ENCODE measurements at places on chromosomes 7 and 10.

GRCh38 chr7:68800316-68800715, 798.0 kb upstream of the AUTS2 start:
- DNase-seq: no peak

GRCh38 chr10:125130916-125131315, 29.4 kb downstream of the CTBP2 start:
- DNase-seq: no peak

GRCh38 chr7:157458254-157458633, 121.4 kb downstream of the DNAJB6 start:
- no peak for DNase-seq

DNA sequence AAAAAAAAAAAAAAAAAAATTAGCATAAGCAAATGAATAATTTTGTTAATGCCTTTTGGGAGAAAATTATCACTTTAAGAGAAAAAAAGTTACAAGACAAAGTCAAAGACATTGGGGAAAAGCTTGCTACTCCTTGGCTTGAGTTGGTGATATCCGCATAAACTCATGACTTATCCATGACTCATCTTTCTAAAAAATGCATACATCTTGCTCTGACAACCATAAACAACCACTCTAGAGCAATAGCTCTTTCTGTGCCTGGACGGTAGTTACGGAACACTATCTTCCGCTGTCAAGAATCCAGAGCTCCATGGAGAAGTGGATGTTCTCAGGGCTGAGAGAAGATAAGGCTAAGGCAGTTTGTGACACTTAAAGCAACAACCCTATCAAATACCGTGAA, 281.1 kb upstream of the PFKP start:
- DNase-seq: no peak

- DNase-seq: no peak
Measured at GRCh38 chr7:63080831-63081230, 917.8 kb upstream of the ZNF722 start.

DNA sequence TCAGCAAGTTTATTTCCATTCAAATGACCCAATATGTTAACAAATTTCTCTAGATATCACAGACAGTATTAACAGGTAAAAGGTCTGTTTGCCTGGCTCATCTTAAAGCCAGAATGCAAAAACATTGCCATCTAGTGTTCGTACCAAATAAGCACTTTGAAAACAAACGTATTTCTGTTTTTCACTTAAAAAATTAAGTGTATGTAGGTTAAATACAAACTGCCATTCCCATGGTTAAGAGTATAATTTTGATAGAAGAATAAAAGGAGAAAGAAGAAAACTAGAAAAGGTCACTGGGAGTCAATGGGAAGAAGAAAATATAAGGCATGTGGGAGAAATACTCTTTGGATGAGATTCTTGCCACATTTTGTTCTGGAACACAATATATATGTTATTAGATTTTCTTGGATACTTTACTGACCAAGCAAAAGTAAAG, 51.0 kb downstream of the ORC5 start:
- no peak for DNase-seq

- DNase-seq: no peak
Measured at GRCh38 chr10:114057855-114058254, 14.2 kb downstream of the ADRB1 start.

GRCh38 chr10:52031771-52032170, 282.3 kb upstream of the DKK1 start:
- no peak for DNase-seq

DNA sequence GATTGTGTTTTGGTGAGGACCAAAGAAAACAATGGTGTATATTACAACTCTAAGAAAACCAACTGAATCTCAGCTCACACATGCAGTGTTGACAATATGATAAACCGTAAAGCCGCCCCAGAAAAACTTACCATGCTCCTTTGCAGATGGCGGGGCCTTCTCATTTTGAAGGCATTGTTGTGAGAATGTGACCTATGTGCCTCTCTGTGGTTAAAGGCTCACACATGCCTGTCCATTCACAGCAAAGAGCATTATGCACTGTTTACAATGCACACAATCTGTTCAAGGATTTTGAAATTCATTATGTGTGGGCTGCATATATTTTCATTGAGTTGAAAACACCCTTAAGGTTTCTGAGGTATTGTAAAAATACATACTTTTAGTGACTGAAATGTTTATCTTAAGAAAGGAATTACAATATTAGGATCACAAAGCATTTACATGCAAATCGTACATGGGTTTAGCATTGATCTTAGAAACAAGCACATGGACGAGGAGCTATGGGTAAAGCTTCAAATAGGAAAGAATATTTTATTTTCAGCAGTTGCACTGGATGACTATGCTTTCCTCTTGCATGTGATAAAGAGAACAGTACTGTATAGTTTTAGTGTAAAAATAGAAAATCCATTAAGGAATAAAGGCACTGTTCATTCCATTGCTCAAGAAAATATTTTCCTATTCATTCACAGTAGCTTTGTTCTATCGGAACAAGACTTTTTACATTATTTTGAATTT, 334.3 kb downstream of the ARL4A start:
- no peak for DNase-seq

DNA sequence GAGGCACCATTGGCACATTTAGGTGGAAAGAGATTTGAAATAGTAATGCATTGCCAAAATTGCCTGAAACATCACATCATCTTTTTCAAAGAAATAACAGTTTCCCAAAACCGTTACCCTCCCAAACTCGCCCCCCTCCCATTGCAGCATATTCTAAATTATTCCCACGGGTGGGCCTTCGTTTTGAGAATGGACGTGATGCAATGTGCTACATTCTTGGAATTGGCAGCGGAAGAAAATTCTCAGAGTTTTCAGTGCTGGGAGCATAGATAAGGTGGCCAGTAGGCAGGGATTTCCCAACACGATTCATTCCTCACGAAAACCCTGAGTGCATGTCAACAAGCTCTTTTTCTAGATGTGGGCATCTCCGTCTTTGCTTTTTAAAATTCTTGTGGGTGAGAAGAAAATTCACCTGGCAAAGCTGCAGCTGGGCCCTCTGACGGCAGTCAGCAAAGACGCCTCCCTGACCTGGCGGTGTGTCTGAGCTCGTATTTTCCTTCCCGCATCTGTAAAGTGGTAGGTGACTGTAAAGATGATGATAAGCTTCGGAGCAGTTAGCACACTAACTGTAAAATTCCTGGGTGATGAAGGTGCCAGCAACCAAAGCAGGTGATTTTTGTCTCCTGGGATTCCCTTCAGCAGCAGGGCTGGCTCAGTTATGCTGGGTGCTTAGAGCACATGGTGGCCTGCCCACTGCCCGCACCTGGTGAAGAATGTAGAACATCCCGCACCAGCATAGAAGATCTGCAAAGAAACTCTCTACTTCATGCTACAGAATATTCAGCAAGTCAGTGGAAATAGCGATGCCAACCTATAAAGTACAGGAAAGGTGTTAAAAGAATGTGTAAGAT, 141.9 kb upstream of the KLF6 start:
- no peak for DNase-seq

- no peak for DNase-seq
Measured at GRCh38 chr7:14931511-14932215, 29.1 kb upstream of the DGKB start.

DNA sequence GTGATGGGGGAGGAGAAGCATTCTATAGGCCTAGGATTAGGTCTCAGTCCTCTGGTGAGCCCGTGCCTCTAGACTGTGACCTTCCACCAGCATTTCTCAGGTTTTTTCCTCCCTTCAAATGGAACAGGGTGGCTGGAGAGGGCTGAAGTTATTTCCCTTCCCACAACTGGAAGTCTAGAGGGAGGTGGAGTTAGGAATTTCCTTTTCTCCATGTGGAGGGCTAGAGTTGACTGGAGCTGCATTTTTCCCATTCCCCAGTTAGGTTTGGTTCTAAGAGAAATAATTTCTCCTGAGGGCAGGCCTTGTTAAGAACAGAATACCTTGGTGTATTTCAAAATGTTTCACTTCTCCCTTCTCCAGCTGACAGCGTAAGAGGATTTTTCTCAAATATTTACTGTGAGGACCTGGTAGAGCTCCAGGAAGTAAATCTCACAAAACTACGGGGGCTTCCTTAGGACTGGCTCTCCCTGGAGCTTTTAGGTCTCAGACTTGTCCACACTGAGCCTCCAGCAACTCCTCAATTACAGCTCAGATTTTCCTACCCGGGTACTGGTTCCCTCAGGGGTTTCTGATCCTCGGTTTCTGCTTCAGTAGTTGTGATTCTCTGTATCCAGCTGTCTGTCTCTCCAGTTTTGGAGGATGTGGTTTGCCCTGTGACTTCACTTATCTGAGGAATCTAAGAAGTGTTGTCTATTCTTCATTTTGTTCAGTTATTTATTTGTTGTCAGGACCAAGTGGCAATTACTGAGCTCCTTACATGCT, 6.0 kb upstream of the REEP3 start:
- DNase-seq: no peak

DNA sequence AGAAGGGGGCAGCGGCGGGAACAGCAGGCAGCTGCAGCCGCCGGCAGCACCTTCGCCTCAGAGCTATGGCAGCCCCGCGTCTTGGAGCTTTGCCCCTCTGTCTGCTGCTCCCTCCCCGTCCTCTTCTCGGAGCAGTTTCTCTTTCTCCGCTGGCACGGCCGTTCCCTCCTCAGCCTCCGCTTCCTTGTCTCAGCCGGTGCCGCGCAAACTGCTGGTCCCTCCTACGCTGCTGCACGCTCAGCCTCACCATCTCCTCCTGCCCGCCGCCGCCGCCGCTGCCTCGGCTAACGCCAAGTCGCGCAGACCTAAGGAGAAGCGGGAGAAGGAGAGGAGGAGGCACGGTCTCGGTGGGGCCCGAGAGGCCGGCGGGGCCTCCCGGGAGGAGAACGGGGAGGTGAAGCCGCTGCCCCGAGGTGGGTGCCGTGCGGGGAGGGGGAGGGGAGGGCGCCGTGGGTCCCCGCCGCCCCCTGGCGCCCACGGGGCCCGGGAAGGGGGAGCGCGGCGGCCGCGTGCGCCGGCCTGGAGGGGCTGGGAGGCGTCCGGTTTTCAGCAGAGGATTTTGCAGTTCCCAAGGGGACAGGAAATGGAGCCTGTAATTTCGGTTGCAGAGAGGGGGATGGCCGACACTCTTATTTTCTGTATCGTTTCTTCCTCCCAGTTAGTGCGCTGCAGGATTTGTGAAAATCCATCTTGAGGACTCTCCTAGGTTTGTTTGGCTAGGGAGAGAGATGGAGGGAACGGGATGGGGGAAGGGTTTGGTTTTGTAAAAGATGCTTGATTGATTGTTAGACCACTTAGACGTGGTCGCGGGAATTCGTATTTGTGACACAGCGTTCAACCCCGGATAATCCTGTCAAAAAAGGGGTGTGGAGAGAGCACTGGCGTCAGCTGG, 630 bp downstream of the RSBN1L start:
- peak; percentile 35 for DNase-seq

- no peak for DNase-seq
Measured at GRCh38 chr10:63749915-63750314, 228.7 kb downstream of the REEP3 start.

DNA sequence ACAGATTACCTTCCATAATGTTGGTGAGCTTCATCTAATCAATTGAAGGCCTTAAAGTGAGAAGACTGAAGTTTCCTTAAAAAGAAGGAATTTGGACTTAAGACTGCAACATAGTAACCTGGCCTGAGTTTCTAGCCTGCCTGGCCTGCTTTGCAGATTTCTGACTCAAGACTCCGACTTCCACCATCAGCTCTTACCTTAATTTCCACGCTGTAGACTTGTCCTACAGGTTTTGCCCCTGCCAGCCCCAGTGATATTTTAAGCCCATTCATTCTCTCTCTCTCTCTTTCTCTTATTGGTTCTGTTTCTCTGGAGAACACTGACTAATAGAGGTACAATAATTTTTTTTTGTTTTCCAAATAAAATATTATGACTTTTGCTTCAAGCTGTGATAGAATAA, 862.3 kb upstream of the GHITM start:
- no peak for DNase-seq

DNA sequence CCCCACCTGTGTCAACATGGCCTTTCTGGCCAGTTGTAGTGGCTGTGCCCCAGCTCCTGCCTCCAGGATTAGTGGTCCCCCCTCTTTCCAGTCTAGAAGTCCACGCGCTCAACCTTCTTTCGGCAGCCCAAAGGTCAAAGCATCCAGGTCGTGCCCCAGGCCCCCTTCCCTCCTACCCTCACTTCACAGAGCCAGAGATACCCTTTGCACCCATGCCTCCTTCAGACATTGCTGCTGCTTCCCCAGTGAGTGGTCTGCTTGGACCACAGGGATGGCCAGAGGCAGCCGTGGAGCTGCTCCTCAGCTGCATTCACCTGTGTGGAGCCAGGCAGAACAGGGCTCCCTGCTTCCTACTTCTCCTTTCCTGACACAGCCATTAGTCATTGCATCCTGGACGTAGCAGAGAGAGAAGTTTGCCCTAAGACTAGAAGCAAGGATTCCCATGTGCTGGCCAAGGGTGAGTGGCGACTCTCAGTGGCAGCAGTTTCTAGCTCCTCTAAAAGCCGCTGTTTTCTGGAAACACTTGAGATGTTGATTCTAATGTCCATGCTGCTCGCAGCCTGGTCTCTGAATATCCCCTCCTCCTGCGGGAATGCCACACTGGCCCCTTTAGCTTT, 243.1 kb upstream of the SHH start:
- no peak for DNase-seq

DNA sequence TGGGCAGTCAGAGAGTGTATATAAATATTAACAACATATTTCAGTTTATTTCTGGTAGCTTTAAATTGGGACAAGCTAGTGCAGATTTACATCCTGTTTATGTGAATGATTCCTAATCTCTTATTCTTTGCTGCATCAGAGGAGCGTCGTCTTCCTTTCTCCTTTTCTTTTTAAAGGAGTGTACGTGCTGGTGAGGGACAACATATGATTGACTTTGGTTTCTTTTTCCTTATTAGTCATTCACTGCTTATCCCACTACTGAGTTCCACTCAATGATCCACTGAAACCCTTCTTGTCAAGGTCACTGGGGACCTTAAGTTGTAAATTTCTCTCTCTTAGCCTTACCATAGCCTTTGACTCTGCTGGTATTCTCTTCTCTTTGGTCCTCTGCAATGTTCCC, 116.3 kb downstream of the EXOC4 start:
- DNase-seq: no peak

GRCh38 chr10:125396676-125397075, 236.3 kb upstream of the CTBP2 start:
- DNase-seq: no peak

GRCh38 chr7:48251766-48252165, 80.5 kb downstream of the ABCA13 start:
- DNase-seq: no peak

- no peak for DNase-seq
Measured at GRCh38 chr7:138247568-138248333, 171.5 kb downstream of the AKR1D1 start.

GRCh38 chr7:36742911-36743775, 18.8 kb upstream of the AOAH start:
- no peak for DNase-seq

DNA sequence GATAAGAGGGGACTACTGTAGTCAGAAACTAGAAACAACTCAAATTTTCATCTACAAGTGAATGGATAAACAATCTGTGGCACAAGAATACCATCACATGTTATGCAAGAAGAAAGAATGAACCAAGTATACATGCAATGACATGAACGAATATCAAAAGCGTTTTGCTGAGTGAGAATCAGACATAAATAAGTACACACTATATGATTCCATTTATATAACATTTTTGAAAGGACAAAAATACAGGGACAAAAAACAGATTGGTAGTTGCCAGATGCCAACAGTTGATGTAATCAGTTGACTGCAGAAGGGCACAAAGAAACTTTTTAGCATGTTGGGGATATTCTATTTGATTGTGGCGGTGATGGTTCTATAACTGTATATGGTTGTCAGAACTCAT, 33.6 kb downstream of the CTNNA3 start:
- DNase-seq: no peak

Data from activated T-helper 1 cell treated with Interleukin-2 at 50 U/mL for 16 hours (primary cell).